ENCODE measurements at places on chromosomes 3 and 15.

- no peak for DNase-seq
Observed at GRCh38 chr15:77625376-77625775, 7.3 kb downstream of the LINGO1 start.

DNA sequence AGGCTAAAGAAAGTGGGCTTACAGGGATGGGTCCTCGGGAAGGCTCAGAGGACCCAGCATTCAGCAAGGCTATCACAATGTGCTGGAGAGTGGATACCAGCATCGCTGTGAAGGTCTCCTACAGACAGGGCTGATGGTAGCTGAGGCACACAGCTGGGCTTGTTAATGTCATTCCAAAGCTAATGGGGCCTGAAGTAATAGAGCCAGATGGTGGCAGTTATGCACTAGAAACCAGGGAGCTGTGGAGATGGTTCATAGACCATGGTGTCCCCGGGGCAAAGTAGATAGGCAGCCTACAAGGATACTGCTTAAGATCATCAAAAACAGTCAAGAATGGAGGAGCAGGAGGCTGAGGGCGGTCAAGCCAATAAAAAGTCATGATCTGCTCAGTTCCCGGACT lies 24.8 kb upstream of the BOC start:
- no peak for DNase-seq

DNA sequence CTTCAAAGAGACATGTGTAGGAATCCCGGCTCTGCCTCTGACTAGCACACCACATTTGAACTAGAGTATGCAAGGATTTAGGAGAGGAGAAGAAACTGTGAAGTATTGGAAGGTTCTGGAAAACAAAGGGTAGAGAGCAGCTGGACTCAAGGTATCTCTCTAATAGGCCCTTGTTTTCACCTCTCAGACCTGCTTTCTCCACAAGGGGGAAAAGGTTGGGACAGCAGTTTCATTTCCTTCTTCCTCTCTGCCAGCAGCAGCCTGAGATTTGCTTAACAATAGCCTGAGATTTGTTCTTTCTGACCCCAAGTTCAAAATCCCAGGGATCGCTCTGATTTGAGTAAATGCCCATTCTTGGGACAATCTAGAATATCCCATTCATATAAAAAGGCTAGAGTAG lies 430.6 kb upstream of the MCTP2 start:
- no peak for DNase-seq

- DNase-seq, result no peak
Observed at GRCh38 chr3:20346916-20347315, 160.9 kb upstream of the SGO1 start.

GRCh38 chr15:63065262-63066221 lies 23.0 kb downstream of the TPM1 start:
- DNase-seq, result peak; percentile 52

DNA sequence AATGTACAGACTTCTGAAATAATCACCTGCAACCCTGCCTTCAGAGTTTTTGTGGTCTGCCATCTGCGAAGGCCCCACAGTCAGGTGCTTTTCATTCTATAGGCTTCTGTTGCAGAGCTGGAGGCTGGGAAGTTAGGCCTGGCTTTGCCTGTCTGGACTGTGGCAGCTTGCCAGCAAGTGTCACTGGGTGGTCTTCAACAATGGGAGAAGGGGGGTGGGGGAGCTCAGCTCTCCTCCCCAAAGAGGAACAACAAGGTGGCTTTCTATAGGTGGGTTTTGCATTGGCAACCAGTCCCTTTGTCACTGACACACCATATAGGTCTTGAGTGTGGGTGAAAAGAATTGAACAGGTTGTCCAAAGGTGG lies 7.3 kb downstream of the BOC start:
- DNase-seq, result no peak
